Right atrium auricular region (tissue), 2 donors: ENCODE measurements at places on chromosomes 3 and 15.

DNA sequence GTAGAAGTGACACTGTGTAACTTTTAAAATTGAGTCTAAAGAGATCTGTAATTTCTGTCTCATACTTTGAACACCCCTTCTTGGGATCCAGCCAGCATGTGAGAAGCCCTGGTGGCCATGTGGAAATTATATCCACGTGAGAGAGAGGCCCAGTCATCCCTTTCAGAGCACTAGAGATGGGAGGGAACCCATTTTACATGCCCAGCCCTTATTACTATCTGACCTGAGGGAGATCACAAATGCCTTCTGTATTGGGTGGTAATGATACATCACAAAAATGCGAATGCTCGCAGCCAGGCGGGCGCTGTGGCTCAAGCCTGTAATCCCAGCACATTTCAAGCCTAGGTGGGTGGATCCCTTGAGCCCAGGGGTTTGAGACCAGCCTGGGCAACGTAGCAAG lies 27.3 kb upstream of the TRAK1 start:
- DNase-seq: no peak

DNA sequence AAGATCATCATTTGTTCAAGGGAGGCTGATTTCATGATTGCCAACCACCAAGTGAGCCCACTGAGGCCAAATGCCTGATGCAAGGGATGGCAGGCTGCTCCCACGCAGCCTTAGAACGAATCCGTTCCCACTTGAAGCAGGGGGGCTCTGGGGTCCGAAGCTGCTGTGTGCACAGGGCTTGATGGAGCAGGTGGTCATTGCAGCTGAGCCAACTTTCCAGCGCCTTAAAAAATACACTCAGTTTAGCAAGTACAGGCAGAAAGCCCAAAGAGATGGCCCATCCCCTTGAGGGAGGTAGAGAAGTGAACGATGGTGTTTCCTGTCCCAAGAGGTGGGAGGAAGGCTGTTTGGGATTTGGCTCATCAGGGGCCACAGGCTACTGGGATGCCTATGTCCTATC lies 16.7 kb downstream of the LIMD1 start:
- DNase-seq: no peak

- no peak for DNase-seq
Observed at GRCh38 chr3:108448593-108448992, 61.8 kb downstream of the MYH15 start.

DNA sequence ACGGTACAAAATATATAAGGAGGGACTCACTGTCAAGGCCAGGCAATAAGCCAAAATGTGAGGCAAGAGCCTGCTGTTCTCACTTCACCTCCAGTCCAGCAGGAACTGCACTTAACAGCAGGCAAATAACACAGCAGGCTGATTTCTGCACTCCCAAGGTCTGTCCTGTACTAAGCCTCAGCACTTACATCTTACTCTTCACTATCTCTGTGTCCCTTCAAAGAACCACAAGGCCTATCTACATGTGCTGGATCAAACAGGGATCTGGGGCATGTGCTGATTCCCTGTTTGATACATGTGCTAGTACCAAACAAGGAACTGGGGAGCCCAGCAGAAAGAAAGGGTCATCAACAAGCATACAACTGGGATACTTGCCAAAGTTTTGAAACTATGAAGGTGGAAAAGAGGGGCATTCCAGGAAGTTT lies 22.2 kb downstream of the UACA start:
- peak; percentile 84 for DNase-seq

- no peak for DNase-seq
Observed at GRCh38 chr3:78831446-78831972, 936.3 kb downstream of the ROBO1 start.

DNA sequence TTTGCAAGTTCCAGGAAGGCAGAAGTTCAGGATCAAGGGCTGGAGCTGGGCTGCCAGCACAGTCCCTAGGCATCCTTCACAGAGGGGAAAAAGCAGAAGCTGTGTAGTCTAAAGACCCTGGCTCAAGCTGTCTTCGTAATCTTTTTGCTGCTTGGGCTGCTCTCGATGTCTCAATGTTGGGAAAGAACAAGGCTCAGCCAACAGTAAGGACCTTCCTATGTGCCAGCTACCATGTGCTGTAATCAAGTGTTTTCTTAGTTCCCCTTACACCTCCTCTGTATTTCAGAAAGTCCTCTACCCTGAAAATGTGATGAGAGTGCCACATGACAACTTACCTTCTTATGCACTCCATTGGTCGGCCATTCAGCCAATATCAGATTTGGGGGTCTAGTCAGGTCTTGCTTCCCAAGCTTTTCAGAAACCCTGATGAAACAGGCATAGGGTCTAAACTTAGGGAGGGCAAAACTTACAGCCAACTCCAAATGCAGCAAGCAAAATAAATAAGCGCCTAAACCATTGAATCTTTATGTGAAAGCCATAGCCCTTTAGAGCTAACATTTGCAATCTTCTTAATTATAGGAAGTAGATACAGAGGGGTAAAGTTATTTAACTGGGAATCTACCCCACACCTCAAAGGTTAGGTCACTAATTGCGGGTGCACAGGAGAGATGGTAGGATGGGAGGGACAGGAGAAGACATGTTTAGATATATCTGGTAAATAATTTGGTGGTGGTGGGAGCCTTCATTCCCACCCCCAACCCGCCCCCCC lies 1.2 kb upstream of the EDEM1 start:
- DNase-seq: no peak

DNA sequence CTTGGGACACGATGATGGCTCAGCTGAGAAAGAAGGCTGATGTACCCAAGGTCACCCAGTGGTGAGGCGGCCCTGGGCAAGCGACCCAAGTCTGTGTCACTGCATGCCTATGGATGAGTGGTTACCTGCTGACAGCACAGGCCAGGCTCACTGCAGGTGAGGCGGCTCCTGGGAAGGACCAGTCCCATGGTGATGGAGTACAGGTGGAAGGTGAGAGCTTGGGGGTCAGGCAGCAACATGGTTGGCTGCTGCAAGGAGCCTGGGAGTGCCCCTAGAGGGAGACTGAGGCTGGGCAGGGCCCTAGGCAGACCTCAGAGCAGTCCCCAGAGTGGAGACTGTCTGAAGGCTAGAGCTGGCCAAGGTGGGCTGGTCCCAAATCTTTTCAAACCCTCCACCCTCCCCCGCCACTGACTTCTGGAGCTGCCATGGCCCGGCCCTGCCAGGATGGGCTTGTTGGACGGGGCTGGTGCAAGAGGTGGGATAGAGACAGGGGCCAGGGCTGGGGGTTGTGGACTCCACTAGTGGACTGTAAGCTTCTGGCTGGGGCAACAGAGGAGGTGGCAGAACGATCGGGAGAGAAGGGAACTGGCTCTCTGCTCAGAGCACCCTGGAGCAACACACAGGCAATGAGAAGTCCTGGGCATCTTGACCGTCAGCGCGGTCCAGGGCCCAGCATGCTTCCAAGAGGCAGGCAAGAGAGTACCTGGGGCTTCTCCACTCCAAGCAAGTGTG lies 72.5 kb upstream of the SLC6A11 start:
- DNase-seq: no peak

- no peak for DNase-seq
Observed at GRCh38 chr3:153096731-153097131, 65.3 kb upstream of the RAP2B start.

DNA sequence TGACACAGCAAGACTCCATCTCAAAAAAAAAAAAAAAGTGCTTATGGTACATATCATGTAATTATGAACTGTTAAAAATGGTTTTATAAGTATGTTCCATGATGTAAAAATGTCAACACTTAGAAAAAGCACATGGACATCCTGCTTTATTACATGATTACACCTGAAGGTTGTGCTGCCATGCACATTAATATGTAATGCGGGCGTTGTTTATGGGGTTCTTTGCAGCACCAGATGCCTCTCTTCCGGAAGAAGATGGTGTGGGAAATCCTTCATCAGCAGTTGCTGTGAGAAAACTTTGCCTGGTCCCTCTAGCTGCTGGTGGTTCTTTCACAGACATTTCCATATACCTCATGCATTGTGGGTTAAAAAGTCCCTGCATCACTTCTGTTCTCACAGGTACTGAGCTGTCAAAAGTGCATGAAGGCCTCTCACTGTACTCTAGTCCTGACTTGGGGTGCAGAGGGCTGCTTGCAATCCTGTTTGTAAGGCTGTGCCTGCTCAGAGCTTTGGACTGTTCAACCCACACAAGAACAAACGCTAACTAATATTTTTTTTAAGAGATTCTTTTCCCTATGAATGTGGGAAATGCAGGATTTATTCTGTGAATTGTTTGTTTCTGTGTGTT lies 43.6 kb downstream of the SENP2 start:
- DNase-seq: peak; percentile 9

DNA sequence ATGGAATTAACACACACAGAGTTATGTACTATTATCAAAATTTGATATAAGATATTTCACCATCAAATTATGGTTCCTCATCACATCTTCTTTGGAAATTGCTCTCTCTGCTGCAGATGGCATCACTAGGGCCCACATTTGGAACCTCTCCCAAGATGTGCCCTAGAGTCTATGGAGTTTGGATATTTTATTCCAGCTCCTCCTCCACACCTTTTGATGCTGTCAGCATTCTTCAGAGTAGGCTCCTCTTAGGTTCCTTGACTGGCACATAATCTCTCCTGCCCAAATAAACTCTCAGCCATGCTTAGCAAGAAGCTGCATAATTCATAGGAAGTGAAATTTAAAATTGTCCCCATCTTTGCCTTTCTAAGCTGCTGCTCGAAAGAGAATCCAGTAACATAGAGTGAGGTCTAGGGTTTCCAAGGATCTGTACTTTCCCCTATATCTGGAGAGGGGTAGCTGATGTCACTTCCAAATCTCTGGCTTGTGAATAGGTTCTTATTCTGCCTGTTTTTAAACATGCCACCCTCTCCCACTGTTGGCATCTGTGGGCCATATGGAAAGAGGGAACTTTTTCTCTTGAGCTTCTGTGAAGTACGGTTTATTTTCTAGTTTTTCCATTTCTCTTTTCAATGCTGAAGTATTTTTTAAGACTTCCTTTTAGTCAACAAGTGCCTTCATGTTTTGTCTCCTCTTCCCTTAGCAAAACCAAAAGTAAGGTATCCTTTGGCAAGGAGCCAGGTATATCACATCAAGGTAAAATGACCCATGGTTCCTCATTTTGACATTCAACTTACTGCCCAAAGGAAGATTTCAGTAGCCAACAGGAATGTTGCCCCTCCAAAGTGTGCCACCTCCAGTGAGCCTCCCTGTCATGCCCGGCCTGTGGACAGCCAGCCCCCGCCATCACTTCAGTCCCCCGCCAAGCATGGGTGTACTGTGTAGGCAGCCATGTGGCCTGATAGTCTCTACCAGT lies 75.3 kb upstream of the C2CD4B start:
- no peak for DNase-seq

GRCh38 chr3:174342941-174343501 lies 516.1 kb upstream of the NAALADL2 start:
- no peak for DNase-seq

GRCh38 chr3:71001303-71001830 lies 582.2 kb downstream of the FOXP1 start:
- no peak for DNase-seq

- no peak for DNase-seq
Observed at GRCh38 chr3:183774631-183775030, 50.7 kb downstream of the MAP6D1 start.

- DNase-seq: no peak
Observed at GRCh38 chr3:64552160-64552559, 135.6 kb downstream of the ADAMTS9 start.

DNA sequence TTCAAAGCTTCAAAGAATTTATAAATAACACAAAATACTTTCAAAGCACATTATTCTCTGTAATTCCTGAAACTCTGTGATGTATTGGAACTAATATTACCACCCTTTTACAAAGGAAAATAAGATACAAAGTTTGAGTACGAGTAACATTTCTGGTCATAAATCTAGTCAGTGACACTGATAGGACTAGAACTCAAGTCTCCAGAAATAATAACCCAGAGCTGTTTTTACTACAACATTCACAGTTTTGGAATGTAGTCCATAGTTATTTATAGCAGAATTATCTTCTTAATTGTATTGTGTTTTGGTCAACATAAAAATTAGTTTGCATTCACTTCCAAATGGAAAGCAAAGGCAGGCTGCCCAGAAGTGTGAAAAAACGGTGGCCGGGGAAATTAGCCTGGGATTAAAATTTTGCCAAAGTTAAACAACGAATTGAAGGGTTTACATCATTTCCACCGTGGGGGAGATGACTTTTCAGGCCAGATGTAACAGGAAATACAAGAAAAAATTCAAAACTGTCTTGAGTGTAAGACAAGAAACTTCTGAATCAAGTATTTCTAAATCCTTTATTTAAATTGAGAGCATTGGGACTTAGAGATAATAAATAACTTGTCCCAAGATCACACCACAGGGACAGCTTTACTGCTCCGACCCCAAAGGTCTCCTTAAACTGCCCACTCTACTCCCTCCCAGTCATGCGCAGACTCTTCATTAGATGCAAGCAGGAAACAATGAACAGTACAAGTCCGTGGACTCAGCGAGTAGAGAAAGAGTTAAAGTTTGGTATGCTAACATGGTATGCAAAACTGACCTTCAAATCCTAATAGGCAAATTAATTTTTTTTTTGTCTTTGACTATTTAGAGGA lies 74.3 kb upstream of the VGLL4 start:
- no peak for DNase-seq
